ENCODE measurements at places on chromosomes 5 and 9.

- no peak for DNase-seq
Observed at GRCh38 chr5:38483805-38484398, 72.5 kb downstream of the LIFR start.

GRCh38 chr9:124456341-124457078, 6.3 kb downstream of the ADGRD2 start:
- DNase-seq, result no peak

DNA sequence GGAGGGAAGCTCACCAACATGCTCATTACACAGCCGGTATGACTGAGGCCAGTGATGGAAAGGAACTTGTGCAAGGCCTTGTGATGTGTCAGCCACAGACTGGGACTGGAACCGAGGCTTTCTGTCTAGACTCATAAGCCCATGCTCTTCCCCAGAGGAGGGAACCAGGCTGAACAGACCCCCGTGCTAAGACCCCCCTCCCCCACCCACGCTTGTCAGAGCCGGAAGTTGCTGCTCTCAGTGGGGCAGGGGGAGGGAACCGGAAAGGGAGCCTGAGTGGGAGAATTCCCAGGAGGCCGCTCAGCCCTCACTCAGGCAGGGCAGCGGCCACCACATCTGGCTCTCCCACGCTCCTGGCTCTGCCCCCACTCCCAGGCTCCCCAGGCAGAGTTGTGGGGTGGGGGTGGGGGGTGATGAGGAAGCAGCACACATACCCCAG, 4.1 kb upstream of the PDGFRB start:
- DNase-seq, result no peak

DNA sequence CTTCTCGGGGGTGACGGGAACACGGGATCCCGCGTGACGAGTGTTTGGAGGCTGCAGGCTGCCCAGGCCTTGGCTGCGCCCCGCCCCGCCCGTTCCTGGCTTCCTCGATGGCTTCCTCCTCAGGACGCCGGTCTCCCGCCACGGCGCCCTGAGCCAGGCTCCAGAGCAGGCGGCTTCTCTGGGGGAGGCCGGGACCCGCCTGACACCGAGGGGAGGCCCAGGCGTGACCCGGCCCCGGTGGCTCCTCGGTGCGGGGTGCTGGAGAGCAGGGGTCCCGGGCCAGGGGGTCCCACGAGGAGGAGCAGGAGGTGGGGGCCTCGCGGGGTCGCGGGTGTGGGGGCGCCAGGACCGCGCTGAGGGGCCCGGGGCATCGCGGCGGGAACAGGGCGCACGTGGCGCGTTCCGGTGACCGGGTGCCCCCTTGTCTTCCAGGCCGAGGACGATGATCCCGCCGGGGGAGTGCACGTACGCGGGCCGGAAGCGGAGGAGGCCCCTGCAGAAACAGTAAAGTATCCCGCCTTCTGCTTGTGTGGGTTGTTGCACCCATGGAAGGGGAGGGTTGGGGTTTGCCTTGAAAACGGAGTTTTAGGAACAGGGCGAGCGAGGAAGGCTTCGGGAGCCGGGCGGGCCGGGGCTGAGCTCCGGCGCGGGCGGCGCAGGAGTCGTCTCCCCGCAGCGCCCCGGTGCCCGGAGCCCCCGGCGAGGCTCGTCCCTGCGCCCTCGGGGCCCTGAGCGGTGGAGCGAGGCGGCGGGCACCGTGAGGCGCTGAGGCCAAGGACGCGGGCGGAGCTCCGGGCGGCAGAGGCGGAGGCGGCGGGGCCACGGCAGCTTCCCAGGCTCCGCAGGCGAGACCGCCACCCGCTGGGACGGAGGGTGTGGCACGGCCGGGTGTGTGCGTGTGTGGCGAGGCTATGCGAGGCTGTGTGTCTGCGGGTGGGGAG, 22.2 kb downstream of the AHRR start:
- no peak for DNase-seq

DNA sequence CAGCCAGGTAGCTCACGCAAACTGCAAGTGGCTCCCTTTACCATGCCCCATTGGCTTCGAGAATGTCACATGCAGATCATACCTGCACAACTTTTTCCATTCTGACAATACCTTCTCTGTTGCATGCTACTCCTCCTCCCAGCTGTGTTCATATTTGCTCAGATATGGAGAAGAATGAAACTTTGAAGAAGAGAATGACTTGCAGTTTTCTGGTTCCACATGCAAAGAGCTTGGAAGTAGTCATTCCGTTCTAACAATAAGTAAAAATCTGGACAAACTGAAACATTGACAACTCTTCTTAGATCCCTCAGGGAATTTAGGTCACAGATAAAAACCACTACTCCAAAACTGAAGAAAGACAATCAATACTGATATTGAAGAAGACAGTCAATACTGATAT, 49.6 kb upstream of the IRX1 start:
- no peak for DNase-seq

GRCh38 chr5:173733831-173734501, 117.5 kb upstream of the BOD1 start:
- DNase-seq, result no peak

DNA sequence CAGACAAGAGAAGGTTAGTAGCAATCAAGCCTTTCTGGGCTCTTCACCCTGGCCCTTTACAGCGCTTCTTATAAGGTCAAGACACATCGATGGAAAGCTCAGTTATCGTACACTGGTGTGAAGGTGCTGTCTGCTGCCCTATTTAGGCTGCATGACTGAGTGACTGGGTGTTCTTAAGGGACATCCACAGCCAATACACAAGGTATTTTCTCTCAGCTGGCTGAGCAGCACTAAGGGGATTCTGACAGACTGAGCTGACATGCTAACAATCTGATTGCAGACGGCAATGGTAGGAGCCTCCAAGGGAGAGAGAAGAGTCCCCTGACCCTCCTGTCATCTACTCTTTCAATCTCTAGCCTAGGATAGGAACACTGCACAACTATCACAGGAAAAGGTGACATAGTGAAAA, 577.9 kb downstream of the ISL1 start:
- DNase-seq, result no peak

GRCh38 chr5:172345881-172346280, 62.3 kb upstream of the UBTD2 start:
- no peak for DNase-seq

DNA sequence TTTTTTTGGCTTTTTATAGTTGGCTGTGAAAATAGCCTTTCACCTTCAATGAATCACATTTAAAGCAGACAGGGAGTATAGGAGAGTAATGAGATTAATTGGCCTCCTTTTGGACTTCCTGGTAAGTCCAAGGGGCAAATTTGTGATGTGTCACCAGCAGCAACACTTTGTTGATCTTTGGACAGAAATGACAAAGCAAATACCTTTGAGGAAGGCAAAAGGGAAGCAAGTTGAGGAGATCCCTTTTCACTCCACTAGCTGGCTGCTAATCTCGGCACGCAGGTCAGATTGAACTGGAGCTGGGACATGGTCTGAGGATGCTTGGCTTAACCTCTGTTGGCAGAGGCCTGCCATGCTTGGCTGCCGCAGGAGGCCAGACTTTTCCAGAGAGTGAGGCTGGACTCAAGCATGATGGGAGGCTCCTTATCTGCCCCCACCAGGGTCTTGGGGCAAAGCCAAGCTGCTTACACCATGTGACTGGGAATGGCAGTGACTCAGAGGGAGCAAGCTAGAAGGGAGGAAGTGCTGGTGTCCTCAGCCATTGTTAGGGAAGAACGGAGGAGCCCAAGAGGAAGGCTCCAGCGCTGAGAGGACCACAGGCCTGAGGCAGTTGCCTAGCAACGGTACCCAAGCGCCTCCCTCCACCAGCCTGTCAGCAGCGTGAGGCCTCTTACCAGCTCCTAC, 174.5 kb upstream of the MAP1B start:
- peak; percentile 26 for DNase-seq

GRCh38 chr5:157290156-157290980, 24.4 kb downstream of the CYFIP2 start:
- peak; percentile 31 for DNase-seq

DNA sequence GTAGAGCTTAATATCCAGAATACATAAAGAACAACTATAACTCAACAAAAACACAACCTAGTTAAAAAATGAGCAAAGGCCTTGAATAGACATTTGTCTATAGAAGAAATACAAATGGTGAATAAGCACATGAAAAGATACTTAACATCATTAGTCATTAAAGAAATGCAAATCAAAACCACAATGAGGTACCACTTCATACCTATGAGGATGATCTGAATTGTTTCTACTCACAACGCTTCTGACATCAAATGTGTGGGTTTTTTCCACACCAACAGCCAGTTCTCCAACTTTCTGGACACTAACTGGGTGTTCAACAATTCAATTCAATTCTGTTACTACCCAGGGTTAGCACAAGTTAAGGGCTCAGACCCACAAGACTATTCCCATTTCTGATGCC, 22.0 kb downstream of the SREK1IP1 start:
- no peak for DNase-seq

- DNase-seq, result no peak
Observed at GRCh38 chr9:87189006-87189405, 241.7 kb upstream of the GAS1 start.

DNA sequence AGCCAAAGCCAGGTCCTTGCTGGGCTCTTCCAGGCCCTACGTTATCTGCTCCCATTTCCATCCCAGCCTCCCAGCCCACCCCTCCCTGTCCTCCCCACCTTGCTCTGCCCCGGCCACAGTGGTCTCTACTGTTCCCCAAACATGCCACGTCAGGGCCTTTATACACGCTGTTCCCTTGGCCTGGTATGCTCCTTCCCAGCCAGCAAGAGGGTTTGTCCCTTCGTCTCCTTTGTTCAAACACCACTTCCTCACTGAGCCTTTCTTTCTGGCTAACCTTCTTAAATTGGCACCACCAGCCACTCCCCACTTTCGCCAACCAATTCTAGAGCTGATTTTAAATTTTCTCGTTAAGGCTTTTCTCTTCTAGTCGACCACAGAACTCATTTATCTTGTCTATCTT, 9.8 kb downstream of the SH2D3C start:
- DNase-seq, result no peak

- no peak for DNase-seq
Observed at GRCh38 chr5:131795228-131795627, 1.6 kb downstream of the FNIP1 start.

DNA sequence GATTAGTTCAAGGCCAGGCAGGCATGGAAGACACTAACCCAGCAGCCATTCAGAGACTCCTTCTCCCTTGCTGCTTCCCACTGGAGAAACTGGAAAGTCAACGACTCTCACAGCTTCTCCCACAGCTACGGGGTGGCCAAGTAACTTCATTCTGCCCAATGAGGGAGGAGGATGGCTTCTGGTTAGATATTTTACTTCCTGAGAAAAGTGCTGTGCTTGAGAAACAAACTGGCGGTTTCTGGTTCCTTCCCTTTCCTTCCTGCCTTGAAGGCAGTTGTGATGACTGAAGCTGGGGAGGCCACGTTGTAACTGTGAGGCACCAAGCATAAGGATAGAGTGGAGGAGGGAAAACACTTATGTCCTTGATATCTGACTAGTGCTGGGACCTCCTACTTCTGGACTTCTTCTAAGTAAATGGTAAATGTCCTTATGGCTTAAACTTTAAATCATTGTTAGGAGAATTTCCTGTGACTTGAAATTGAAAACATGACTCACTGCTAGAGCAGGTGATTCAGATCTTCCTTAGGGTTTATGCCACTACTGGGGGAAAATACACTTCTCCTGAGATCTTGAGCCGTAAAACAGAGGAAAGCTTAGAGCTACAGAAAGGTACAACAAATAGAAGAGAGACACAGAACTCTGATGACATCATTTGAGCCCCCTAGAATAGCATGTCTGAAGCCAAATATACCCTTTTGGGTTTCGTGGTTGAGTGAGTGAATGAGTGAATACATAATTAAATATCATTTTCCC, 3.1 kb upstream of the GNPDA1 start:
- no peak for DNase-seq

DNA sequence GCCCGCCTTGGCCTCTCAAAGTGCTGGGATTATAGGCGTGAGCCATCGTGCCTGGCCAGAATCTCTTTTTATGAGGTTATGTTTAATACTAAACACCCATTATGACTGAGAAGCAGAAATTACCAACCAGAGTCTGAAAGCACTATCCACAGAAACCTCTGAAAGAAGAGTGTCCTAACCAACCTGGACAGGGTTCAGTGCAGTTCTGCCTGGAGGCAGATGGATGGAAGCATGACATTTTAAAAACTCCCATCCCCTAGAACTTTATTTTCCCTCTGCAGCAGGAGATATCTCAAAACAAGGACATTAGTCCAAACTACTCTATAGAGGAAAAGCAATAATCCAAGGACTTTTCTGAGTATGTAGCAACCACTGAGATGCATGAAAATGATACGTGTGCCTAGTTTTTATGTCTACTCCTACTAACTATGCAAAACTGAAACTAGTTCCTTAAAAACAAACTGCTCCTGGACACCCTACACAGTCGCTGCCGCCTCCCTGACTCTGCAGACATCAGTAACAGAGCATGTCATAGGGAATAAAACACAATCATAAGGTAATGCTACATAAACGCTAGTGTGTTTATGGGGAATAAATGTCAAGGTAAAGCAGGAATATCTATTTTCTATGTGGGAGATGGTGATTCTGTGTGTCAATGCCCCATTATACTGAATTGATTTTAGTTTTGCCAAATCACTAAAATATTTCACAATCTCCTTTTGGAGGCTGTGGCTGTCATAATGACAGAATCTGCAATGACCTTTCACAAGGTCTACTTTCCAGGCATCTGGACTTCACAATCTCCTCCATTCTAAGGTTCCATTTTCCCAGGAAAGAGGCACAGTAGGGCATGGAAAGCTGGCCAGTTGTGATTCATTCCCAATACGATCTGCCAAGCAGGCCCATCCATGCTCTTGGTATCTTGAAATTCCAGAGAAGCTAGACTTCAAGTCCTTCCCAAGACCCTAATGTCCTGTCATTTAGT, 122.8 kb downstream of the SIL1 start:
- no peak for DNase-seq

- DNase-seq, result no peak
Observed at GRCh38 chr5:37685816-37686215, 154.0 kb downstream of the GDNF start.

- no peak for DNase-seq
Observed at GRCh38 chr9:86389628-86390027, 35.4 kb upstream of the TUT7 start.

GRCh38 chr9:125757834-125758233, 10.7 kb downstream of the PBX3 start:
- DNase-seq, result no peak

GRCh38 chr5:148858106-148858505, 31.7 kb downstream of the ADRB2 start:
- DNase-seq, result no peak

DNA sequence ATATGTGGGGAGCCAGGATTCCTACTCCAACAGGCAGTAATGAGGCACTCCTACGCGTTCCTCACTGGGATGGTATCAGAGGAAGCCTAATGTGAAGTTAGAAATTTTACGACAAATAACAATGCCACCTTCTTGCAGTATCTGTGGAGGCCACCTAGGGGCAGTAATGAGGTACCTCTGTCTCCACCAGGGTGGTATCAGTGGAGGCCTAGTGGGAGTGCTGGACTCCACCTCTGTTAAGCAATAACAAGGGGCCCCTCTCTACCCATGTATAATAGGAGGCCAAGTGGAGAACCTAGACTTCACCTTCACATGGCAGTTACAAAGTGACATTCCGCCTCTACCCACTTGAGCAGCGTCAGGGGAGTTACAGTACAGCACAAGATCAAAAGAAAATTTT, 147.9 kb downstream of the PLPPR1 start:
- DNase-seq, result no peak
